ENCODE measurements at places on chromosomes 4 and X.

- no peak for DNase-seq
Measured at GRCh38 chr4:75745721-75746199, 21.4 kb downstream of the USO1 start.

GRCh38 chr4:99827454-99827853 is 10.8 kb downstream of the DAPP1 start:
- no peak for DNase-seq

- no peak for DNase-seq
Measured at GRCh38 chr4:118845552-118846050, 9.7 kb upstream of the SEC24D start.

DNA sequence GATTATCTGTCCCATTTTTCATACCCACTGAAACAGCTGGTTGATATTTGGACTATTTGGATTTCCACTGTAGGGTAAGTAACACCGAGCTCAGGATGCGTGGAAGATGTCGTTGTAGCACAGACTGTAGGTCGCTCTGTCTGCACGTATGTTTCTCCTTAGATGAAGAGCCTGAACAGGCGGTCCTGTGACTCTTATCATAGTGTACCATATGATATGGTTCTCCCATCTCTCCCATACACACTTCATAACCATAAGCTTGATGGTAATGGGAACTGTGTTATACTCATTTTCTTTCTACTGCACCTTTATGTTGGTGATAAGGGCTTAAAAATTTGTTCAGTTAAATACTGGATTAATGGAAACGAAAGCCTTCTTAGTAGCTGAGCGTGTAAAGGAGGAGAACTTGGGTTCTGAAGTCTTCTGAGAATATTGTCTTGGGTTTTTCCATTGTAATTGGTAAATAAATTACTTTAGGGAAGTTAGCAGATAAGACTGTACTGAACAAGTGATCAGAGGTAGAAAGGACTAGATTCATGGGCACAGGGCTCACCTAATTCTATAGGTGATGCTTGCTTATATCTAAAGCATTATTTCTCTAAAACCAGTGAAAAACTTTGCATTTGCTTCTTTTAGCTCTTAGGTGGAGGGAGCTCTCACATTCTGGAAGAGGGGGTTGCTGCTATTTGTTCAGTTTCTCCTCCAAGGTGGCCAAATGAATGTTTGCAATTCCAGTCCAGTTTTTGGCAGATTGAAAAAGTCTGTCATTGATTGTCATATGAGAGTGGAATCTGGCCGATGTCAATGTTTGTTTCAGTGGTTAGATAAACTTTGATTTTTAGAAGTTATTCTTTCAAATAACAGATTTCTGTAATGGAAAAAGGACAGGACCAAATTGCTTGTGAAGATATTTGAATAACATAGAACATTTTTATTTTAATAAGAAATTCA is 15.8 kb downstream of the SMAD1 start:
- no peak for DNase-seq

DNA sequence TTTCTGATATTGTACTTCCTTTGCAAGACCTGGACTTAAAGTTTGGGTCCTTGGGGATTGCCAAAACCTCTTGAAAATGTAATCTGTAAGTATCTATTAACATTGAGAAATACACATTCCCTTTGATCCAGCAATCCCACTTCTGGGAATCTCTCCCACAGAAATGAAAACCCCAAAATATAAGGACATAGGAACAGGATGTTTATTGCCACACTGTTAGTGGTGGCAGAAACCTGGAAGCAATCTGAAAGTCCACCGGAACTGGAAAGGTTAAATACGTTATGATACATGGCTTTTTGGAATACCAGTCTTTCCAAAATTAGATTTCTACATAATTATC is 71.2 kb upstream of the STX18 start:
- DNase-seq: no peak

GRCh38 chr4:183384516-183384915 is 59.9 kb upstream of the CDKN2AIP start:
- no peak for DNase-seq

GRCh38 chr4:142292231-142292630 is 553.9 kb downstream of the INPP4B start:
- DNase-seq: no peak

- no peak for DNase-seq
Measured at GRCh38 chr4:69485130-69485529, 10.6 kb downstream of the UGT2B4 start.

Measured in amniotic stem cell (primary cell).